ENCODE measurements at places on chromosomes 2 and 18.
A peak's percentile ranks its signal among the peaks of the same experiment; 100 is the strongest.

DNA sequence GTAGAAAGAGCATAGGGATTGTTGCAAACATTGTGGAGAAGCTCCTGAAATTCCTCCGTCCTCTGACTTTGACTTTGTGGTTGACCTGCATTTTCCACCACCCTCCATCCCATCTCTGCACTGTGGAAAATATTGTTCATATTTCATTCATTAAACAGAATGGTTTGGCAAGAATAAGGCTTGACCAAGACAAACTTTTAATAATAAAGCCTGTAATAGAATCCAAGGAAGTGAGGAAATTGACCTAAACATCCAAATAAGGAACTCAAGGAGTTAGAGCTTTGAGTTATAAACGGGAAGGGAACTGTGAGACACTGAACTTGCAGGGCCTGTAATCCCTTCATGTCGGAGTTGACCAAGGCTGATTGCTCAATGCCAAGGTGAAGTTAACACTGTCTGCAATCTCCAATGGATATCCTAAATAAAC, 115.2 kb downstream of the GFPT1 start:
- DNase-seq: no peak

- DNase-seq: no peak
These were observed 54.2 kb downstream of the PDE1A start for GRCh38 chr2:182372661-182373060.

GRCh38 chr2:216604458-216604857, 28.8 kb upstream of the IGFBP2 start:
- DNase-seq: no peak

DNA sequence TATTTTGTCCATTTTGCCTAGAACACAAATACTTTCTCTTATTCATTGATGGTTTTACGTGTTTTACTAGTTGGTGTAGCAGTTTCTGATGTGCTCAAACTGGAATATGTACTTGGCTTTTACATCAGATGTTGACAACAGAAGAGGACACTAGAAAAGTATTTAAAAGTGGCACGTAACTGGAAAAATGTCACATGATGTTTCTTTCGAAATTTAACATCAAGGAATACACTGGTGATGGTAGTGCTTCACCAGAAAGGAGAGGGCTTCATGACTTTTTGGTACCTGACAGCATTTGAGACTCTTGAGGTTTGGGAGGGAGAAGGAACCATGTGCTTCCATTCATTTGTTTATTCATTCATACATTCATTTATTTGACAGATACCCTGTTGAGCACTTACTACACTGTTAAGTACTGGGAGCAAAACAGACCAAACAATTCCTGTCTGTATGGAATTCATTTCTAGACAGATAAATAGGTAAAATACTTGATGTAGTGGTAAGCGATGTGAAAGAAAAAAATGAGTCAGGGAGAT, 1.5 kb downstream of the GIGYF2 start:
- no peak for DNase-seq

DNA sequence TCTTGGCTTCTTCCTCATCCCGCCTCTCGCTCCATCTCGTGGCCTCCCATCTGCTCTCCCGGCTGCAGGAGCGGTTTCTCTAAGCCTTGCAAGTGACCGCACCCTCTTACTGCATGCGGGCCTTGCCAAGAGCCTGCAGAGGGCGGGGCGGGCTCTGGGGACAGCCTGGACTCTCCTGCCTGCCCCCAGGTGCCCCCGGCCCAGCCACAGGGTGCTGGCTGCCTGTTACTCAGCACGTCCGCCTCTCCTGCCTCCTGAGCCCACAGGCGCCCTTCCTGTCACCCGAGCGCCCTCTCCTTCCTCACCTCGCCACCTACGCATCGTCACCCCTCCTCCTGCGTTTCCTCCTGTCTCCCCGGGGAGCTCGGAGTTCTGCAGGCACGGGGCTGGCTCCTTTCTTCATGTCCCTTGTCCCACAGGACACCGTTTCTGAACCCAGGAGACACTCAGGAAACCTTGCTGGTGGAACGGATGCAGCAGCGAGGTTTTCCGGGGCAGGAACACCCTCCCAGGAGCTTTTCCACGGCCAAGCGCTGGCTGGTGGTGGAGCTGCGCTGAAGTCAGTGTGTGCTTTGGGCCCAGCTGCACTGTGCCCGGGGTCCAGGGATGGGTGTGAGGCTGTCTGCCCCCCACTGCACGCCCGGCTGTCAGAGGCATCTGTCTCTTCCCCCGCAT, 28.5 kb downstream of the HPCAL1 start:
- peak; percentile 91 for DNase-seq

GRCh38 chr18:2087877-2088673, 483.2 kb downstream of the METTL4 start:
- no peak for DNase-seq

GRCh38 chr2:230664128-230664527, 48.5 kb upstream of the CAB39 start:
- peak; percentile 67 for DNase-seq

GRCh38 chr2:79275863-79276262, 116.3 kb upstream of the REG3A start:
- DNase-seq: no peak

DNA sequence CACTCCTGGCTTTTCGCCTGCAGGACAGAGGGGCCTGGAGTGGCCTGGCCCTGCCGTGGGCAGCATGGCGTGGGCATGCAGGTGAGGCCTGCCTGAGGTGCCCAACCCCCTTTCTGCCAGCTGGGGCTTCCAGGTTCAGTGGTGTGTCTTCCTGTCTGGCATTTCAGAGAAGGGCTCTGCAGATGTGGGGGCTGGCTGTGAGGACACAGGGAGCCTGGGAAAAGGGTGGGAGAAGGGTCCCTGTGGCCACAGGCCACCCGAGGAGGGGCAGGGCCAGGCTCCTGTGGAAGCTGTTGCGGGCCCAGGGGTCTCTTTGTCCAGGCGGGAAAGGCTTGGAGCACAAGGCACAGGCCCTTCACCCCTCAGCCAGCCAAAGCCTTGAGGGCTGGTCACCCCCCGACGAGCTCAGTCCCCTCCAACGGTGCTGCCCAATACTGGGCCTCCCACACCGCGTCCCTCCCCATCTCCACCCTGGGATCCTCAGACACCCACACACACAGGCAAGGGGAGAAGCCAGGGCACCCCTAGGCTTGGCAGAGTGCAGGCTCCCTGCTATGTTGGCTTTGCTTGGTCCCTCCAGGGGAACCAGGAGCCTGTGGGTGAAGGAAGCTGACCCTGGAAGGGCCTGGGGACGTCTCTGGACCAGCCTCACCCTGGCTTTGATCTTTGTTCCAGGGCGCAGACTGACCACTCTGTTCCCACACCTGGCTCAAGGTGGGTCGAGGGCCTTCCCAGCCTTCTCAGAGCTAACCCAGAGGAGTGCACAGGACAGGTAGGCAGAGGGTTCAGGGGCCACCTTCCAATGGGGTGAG, 3.7 kb upstream of the AQP12A start:
- no peak for DNase-seq

DNA sequence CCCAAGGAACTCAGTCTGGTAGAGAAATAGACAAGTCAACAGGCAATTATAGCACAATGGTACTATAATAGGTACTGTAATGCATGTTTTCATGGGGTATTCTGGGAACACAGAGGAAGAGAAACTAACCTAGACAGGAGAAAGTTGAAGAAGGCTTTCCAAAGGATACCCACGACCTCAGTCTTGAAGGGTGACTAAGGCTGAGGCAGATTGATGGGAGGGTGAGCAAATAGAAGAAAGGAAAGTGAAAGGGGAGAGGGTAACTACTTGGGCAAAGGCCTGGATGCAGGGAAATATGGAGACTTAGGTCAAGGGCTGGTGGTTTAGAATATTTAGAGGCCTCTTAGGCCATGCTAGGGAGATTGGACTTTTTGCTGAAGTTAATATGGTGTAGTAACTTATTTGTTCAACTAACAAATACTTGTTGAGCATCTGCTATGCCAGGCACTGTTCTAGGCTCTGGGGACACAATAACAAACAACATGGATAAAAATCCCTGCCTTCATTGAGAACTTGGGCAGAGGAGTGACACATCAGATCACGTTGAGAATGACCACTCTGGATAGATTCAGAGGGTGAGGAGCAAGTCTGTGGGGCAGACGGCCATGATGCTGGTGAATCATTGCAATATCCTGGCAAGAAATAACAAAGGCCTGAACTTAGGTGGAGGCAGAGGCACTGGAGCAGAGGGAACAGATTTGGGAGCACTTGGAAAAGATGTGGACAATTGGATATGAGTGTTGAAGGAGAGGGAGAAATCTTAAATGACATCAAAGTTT, 56.4 kb downstream of the PLB1 start:
- no peak for DNase-seq

- no peak for DNase-seq
These were observed 32.2 kb downstream of the SPATS2L start for GRCh38 chr2:200338692-200339091.

GRCh38 chr2:182504903-182505302, 78.1 kb upstream of the PDE1A start:
- DNase-seq: no peak

- DNase-seq: no peak
These were observed 407.3 kb upstream of the LYPD1 start for GRCh38 chr2:133077269-133077822.

GRCh38 chr2:85706599-85707296, 12.6 kb downstream of the GNLY start:
- DNase-seq: no peak

GRCh38 chr2:2743164-2743571, 412.1 kb upstream of the MYT1L start:
- no peak for DNase-seq

DNA sequence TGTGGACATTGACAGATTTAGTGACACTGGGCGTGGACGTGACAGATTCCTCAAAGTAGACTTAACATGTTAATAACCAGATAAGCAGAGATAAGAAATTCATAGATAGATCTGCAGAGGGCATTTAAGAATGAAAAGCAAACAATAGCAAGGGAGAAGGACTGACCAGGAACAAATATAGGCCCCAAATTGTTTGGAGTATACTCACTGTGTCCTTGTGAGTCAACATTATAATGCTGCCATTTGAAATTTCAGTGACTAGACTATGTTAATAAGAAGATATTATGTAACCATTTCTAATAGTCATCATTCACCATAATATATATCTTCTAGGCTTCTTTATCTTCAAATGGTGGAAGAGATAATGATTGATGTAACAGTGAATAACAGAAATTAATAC, 78.1 kb upstream of the SLC38A11 start:
- no peak for DNase-seq

- no peak for DNase-seq
These were observed 531.2 kb upstream of the SMIM21 start for GRCh38 chr18:75958683-75959082.

GRCh38 chr18:63271881-63272299, 47.7 kb downstream of the BCL2 start:
- DNase-seq: no peak

DNA sequence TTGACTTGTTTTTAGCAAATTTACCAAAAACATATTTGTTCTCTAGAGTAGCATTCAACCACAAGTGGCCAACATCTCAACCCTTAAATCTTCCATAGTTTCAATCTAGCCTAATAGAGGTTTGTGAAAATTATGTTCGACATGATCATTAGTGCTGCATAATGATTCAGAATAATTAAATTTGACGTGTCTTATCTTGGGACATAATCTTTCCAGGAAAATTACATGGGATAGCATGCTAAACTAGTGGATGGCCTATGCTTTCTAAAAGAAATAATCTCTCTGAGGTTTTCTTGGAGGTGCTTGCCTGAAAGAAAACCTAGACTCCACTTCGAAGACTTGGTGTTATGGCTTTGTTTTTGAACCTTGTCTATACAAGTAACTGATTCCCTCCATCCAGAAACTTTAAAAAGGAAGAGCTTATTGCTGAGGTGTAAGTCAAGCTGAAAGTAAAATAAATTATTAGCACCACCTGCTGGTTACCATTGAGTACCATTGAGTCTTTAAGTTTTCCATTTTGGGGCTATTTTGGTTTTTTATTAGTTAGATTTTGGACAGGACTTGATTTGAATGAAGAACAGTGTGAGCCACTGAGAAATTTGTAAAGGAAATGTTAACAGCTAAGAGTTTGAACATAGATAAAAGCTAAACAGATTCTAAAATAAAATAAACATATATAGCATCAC, 32.7 kb downstream of the COX7A2L start:
- DNase-seq: no peak

DNA sequence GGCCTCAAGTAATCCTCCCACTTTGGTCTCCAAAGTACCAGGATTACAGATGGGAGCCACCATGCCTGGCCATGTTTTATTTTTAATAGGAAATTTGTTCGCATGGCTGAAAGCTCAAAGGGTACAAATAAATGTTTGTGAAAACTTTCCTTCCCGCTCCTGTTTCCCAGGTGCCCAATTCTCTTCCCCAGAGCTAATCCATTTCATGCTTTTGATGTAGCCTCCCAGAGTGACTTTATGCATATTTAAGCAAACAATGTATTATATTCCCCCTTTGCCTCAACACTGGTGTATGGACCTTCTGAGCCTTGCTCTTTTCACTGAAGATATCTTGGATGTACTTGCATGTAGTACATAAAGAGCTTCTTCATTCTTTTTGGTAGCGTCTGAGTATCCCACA, 52.5 kb upstream of the ITSN2 start:
- DNase-seq: no peak

DNA sequence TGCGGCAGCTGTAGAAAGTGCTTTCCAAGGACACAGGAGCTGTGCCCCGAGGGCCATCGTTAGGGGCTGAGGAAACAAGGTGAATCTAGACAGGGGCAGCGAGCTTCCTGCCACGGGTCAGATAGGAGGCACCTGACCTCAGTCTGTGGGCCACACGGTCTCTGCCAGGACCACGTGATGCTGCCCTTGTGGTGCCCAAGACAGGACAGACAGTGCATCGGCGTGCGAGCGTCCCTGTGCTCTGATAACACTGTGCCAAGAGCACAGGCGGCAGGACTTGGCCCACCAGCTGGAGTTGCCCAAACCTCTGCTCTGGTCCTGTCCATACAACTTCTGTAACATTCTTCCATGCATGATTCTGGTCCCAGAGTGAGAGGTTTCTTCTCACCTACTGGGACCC, 225.4 kb downstream of the TWIST2 start:
- DNase-seq: no peak

DNA sequence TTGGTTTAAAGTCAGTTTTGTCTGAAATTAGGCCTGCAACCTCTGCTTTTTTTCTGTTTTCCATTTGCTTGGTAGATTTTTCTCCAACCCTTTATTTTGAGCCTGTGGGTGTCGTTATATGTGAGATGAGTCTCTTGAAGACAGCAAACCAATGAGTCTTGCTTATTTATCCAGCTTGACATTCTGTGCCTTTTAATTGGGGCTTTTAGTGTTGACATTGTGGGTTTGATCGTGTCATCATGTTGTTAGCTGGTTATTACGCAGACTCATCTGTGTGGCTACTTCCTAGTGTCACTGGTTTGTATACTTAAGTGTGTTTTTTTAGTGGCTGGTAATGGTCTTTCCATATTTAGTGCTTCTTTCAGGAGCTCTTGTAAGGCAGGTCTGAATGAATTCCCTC, 18.8 kb downstream of the TMEM87B start:
- no peak for DNase-seq

- no peak for DNase-seq
These were observed 488.7 kb downstream of the ARHGAP15 start for GRCh38 chr2:143617803-143618415.

All from activated CD4-positive, alpha-beta memory T cell treated with anti-CD3 and anti-CD28 coated beads for 36 hours (primary cell).